ENCODE measurements at places on chromosomes 13 and 19.
A peak's percentile ranks its signal among the peaks of the same experiment; 100 is the strongest.

GRCh38 chr19:46487802-46488445, 7.7 kb downstream of the PNMA8B start:
- peak; percentile 29 for DNase-seq

GRCh38 chr13:25429466-25429865, 57.7 kb downstream of the ATP8A2 start:
- no peak for DNase-seq

DNA sequence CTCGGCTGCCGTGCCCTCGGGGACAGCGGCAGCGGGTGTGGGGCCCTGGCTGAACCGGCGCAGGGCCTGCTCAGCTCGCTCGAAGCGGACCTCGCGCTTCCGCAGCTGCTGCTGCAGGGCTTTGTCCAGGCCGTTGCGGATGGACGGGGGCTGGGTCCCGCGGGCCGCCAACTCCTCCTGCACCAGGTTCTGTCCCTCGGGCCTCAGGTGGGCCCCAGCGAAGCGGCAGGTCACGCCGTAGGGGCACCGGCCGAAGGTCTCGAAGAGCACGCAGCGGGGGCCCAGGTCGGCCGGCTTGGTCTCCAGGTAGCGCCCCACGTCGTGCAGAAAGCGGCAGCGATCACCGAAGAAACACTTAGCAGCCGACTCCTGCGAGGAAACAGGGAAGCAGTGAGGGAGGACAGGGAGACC, 1.6 kb downstream of the DUS3L start:
- DNase-seq = no peak

DNA sequence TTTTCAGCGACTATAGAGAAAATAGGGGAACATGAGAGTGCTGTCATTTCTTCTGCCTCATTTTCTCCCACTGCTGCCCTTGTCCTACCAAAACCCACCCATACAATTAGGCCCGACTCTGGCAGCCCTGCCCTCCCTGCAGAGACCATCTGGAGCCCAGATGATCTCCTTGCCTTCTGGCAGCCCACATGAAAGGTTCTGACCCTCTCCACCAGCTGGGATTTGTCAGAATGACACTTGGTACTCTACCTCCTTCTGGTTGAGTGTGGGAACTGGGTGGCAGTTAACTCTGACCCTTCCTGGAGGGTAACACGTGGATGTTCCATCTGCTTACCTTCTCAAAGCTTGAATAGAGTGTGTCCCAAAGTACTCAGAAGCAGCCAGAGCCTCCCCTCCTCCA, 21.0 kb upstream of the SIAH3 start:
- DNase-seq = no peak

DNA sequence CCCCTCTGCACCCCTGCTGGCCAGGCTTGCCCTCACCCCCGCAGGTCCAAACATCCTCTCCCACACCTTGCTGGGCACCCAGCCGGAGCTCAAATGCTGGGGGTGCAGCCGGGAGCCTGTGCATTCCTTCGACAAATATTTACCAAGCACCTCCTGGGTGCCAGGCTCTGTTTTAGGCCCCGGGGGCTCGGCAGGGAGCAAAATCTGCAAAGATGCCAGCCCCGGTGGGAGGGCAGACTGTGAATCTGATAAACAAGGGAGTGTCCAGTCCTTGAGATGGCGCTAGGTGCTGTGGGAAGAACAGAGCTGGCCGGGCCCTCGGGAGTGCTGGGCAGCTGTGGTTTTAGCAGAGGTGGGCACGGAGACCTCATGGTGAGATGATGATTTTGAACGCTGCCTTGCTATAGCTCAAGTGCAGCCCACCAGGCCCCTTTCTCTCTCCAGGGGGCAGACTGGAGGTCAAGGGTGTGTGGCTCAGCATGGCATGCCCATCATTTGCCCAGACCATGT, 10.6 kb downstream of the NFIX start:
- DNase-seq = no peak

DNA sequence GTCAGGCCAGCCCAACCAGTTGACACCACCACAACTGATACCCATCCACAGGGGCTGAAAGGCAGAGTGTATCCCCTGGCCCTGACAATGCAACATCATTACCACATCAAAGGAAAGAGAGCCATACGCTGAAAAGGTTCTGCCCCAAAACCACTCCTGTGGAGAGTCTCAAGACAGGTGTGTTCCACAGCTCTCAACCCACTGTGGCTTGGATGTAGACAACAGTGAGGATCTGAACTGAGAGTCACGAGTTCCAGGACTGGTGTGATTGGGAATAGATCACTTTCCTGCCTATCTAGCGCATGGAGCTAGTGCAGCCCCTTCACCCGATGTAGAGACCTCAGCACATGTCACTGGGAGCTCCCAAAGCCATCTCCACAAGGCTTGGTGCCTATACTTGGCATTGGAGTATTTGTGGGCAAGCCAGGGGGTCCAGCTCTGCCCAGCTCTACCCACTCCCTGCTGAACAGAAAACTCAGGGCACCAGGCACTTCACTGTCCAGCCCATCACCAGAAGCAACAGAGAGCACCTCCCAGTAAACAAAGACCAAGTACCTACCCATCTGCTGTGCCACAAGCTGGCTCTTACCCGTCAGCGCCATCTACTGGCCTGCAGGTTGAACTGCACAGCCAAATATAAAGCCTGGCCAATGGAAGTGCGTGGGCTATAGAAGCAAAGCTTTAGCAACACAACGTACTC, 579.5 kb downstream of the UQCRFS1 start:
- DNase-seq = no peak

DNA sequence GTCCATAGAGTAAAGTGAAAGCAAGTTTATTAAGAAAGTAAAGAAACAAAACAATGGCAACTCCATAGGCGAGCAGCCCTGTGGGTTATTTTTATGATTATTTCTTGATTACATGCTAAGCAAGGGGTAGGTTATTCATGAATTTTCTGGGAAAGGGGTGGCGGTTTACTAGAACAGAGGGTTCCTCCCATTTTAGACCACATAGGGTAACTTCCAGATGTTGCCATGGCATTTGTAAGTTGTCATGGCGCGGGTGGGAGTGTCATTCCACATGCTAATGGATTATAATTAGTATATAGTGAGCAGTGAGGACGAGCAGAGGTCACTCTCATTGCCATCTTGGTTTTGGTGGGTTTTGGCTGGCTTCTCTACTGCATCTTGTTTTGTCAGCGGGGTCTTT, 8.4 kb upstream of the DCUN1D2 start:
- no peak for DNase-seq

- DNase-seq = no peak
These were observed 4.6 kb upstream of the ZNF845 start for GRCh38 chr19:53328967-53329366.

- no peak for DNase-seq
These were observed 344.7 kb downstream of the KLF5 start for GRCh38 chr13:73403355-73404120.

DNA sequence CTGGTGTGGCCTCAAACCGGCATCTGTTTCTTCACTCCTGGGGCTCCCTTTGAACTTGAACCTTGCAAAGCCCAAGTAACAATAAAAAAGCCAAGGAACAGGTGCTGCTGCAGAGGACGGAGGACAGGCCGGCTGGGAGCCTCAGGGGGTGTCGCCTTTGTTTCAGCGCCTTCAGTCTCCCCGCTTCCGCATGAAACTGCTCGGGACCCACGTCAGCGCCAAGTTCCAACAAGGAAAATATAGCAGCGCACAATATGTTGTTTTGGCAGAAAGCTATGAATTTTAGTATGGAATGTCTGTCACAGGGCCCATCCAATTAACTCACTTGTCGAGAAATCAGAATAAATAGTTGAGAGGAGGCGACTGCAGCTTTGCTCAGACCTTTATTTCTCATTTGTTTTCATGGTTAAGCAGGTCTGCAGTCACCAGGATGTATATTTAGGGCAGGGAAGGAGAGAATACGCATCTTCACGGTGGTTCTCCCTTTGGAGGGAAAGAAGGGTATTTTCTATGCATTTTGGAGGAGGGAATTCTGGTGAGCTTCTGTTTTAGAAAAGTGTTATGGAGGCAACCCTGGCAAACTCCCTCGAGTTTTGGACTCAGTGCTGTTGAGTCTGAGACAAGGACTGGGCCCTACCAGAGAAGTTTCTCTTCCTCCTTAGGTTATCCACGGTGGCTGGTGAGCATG, 34.3 kb upstream of the MEDAG start:
- no peak for DNase-seq

DNA sequence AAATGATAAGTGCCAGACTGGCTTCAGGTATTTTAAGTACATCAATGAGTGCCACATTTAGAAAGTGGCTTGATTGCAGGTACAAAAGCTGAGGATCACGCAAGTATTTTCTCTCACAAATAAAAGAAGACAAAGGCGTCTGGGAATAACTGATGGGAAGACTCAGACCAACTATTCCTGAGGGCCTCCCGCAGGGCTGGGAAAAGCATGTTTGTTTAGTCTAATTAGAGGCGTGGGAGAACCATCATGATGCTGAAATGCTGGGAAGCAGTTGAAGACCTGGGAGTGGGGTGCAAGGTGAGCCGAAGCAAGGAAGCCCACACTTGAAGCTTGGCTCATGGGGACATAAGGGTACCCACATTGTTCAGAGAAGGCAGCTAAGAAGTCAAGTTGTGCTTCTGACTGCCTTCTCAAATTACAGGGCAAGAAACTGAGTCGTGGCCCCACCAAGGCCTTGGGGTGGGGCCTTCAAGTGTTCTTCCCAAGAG, 536.0 kb downstream of the MYO16 start:
- DNase-seq = no peak
